ENCODE measurements at places on chromosomes 4 and X. TPM values are rescaled to one million over a fixed set of nuclear protein-coding genes. Genes with fewer than 3 reads are reported as not detected.

VSIG4 gene
- total RNA-seq = 5.0 TPM

- DNase-seq = no peak
These were observed 86.9 kb downstream of the EVC start for GRCh38 chr4:5797866-5798265.

CPE gene
- 22.9 TPM for total RNA-seq

GRCh38 chr4:138805736-138806135, 209.8 kb upstream of the NOCT start:
- DNase-seq = no peak

MAGEB2 gene
- not detected for total RNA-seq

GRCh38 chrX:6770936-6771335, 236.0 kb upstream of the VCX3A start:
- no peak for DNase-seq

DNA sequence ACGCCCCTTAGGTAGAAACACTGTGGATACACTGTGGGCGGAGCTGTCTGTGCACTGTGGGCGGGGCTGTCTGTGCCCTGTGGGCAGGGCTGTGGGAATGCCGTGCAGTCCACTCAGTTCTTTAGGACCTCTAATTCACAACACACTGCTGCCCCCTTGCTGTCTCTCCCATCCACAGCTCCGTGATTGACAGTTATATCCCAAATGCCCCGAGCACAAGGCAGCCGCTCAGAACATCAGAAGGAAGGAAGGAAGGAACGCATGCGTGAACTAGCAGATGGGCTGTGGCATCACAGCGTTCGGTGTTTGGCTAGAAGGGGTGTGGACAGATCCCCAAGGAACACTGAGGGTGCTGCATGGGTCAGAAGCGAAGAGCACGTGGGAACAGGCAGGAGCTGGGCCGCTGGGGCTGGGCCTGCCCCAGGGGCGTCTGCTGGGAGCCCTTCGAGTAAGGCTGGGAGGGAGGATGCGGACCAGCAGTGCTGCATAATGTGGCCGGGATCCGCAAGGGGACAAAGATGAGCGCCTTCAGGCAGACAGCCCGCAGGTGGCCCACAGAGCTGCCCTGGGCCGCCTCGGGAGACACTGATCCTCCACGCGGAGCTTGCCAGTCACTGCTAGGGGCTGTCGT, 29.8 kb downstream of the ACOX3 start:
- DNase-seq = no peak

- DNase-seq = no peak
These were observed 35.1 kb downstream of the FAM114A1 start for GRCh38 chr4:38902695-38903094.

GRCh38 chrX:54358424-54359211, 772 bp upstream of the WNK3 start:
- peak; percentile 35 for DNase-seq

GRCh38 chr4:13539047-13539618, 5.2 kb downstream of the NKX3-2 start:
- no peak for DNase-seq

GRCh38 chr4:183504930-183505610, at the start of gene ING2:
Gene ING2 (plus strand): TSS chr4:183505058. CDS start chr4:183505196, 138 bp downstream.
- DNase-seq = peak; percentile 86

DNA sequence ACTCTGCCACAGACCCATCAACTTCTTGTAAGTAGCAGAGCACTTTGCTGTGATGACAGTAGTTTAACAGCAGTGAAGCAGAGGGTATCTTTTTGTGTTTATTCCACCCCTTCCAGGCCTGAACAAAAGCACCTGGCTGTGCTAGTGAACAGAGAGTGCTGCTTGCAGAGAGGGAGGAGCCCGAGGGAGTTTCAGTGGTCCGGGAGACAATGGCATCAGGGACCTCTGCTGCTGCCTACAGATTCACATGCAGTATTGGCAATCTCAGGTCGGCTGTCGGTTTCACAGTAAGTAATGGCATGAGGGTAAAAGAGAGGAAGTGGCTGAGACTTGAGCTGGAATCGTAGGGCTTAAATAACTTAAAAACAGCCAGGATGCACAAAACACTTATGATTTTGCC, 755.8 kb downstream of the RPA4 start:
- no peak for DNase-seq

DNA sequence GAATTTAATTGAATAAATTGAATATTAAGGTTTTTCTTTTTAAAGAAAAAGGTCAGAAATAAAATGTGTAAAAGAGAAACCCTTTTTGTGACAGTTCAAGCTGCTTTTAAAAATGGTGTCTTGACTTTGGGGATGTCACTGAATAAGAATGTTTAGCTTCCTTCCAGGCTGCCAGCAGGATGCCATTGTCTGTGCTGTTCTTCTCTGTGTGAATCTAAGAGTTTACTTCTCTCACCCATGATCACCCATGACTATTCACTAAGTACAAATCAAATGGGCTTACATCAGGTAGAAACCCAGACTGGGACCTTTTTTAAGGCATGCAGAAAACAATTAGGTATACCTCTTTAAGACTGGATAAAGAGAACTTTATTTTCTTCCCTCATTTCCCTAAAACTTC, 115.3 kb downstream of the DACH2 start:
- no peak for DNase-seq

DNA sequence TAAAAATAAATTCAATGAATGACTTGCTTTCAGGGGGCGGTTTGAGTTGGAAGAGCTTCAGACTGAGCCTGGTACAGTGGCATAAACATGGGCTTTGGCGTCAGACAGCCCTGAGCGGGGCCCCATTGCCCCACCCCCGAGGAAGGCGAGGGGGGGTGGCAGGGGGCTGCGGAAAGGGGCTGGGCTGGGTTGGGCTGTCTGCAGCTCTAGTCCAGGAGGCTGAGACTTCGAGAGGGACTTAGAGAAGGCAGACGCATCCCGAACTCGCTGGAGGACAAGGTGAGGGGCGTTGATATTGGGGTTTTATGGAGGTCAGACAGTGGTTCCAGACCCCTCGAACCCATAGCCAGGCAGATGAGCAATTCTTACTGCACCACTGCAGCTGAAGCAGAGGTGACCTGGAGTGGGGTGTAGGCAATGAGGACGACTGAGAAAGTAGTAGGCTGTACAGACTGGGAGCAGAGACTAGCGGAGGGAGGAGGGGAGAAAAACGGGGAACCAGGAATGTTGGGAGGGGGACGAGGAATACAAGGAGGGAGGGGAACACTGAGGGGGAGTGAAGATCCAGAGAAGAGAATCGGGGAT, at the start of gene MAGED2:
Gene MAGED2 (plus strand): TSS at position 222 of the 585 bp plus-strand sequence. CDS start 1,587 bp downstream, outside the sequence.
- peak; percentile 5 for DNase-seq

BMPR1B gene
- 1.6 TPM for total RNA-seq

GRCh38 chrX:110114260-110114776, 111.4 kb downstream of the TMEM164 start:
- DNase-seq = no peak

- DNase-seq = no peak
These were observed 50.1 kb downstream of the STARD8 start for GRCh38 chrX:68697465-68698125.

GC gene
- total RNA-seq = 80.4 TPM

GRCh38 chr4:86891762-86892635, at the start of gene C4orf36:
Gene C4orf36 (minus strand): TSS chr4:86892422. CDS start chr4:86891520, 902 bp downstream.
- peak; percentile 78 for DNase-seq

SPATA18 gene
- 3.0 TPM for total RNA-seq

- no peak for DNase-seq
These were observed 31.2 kb downstream of the SORCS2 start for GRCh38 chr4:7223541-7223940.

DNA sequence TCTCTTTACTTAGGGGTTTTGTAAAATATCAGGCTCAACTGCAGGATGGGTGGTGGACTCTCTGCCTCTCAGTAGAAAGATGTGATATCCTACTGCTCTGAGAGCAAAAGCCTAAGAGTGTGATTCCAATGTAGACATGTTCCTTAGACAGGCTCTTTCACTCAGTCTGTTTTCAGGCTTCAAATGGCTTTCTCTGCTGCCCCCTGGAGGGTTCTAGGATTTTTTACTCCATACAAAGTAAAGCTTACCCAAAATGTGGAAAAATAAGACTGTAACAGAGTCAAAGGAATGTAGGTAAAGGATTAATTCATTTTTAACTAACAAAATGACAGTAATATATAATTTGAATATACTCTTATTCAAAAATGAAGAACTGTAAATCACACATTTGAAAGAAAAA, 32.1 kb downstream of the ZGRF1 start:
- DNase-seq = no peak

DNA sequence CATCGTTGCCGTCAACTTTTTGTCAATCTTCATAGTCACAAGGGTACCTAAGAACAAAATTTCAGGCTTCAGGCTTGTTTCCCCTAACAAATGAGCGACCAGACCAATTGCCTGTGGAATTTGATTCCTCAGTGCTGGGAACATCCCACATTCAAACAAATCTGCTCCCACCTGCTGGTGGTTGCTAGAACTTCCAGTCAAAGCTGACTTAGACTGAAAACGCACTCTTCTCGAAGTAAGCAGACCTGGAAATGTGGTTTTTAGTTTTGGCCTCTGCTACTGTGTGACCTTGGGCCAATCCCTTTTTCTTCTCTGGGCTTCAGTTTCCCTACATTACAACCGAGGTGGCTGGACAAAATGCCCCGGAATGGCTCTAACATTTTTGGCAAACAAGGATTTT, 1.8 kb upstream of the GABRQ start:
- peak; percentile 16 for DNase-seq

BLOC1S4 gene
- total RNA-seq = 5.1 TPM

PARM1 gene
- total RNA-seq = 28.0 TPM

- DNase-seq = no peak
These were observed 326.3 kb downstream of the RAPGEF2 start for GRCh38 chr4:159428975-159429692.

CLCN4 gene
- total RNA-seq = 1.5 TPM

Data from pancreas (tissue), 10 donors.